ENCODE measurements at places on chromosomes 3 and 15.

DNA sequence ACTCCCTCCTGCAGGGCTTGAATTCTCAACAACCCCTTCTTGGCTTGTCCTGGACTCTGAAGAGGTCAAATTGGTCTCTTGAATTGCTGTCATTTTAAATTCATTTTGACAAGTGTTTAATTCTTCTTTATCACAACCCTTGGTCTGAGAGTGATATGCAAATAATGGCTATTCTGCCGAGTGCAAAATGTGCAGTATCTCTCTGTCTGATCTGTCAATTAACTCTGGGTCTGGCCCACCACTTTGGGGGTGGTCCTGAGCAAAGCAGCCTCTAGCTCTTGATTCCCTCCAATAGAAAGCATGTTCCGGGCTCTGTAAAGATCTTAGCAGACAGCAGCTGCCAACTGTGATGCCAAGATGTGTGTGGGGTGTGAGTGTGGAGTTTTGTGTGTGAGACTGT, 2.2 kb upstream of the IGDCC3 start:
- no peak for DNase-seq

GRCh38 chr3:6526861-6527260, 334.1 kb upstream of the GRM7 start:
- DNase-seq, result no peak

GRCh38 chr3:2993736-2994135, 116.4 kb downstream of the IL5RA start:
- no peak for DNase-seq

- no peak for DNase-seq
Measured at GRCh38 chr3:89155811-89156210, 48.4 kb downstream of the EPHA3 start.

- no peak for DNase-seq
Measured at GRCh38 chr15:88179562-88179961, 77.0 kb downstream of the NTRK3 start.

DNA sequence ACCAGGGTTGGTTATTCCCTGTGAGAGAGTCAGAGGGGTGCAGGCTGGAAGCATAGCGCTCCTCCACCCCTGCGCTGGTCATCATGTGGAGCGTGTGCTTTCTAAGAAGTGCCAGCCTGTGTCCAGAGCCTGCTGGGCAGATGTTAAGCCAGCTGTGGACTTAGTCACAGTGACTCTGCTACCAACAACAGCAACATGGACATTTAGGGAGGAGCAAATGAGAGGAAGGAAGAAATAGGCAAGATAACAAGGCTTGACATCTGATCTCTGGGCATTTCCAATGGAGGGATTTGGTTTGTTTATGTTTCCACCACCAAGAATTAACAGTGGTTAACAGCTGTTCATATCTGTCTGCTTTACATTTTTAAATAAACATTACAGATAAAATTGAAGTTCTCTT, 36.4 kb upstream of the MYZAP start:
- DNase-seq, result peak; percentile 38

DNA sequence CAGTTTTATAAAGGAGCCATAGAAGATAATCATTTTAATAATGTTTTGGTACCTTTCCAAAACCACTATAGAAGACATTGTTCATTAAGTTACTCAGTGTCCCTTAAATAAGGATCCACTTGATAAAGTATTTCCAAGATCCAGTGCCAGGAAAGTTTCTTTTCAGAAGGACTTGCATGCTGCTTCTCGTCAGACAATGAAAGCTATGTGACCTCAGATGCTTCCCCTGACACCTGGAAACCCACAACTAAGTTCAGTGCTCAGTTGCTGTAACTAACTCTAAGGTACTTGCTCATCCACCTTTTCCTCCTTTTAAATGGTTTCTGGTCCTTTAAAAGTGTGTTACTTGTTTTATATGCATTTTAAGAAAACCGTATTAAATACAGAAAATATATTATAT, 7.3 kb downstream of the SSR3 start:
- DNase-seq, result no peak

- DNase-seq, result no peak
Measured at GRCh38 chr3:27345959-27346865, 23.0 kb downstream of the NEK10 start.
